Stimulated activated CD8-positive, alpha-beta memory T cell treated with anti-CD3 and anti-CD28 coated beads, Interleukin-4, amount 100 ng/mL, for 24 hours (primary cell): ENCODE measurements at places on chromosomes 4 and X.

DNA sequence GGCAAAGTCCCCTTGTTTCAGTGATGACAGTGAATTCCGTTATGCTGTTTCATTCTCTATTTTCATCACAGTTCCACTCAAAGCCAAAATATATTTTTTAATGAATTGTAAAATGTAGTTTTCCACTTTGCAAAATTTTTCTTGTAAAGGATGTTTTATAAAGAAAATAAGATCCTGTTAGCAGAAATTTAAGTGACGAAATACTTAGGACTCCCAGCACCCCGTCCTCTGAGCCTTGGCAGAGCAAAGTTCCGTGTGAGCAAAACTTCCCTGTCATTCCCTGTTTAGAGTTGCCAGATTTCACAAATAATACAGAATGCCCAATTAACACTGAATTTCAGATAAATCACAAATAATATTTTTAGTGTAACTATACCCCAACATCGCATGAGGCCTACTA lies 81.0 kb upstream of the RBPJ start:
- no peak for DNase-seq

DNA sequence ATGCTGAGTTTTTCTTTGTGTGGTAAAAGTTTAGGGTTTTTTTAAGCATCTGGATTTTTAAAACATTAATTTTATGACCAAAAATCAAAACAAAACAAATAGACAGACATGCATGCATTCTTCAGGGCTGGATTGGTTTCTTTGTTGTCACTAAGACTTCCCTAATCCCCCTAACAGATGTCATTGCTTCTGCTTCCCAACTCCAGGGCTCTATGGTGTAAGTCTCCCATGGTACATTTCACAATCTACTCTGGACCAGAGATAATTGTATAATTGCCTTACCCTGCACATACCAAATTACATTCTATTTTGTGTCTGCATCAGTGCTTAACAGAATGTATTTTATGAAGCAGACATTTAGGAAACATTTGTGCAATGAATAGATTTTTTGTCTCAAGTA lies 529.1 kb upstream of the SMIM31 start:
- DNase-seq: no peak

DNA sequence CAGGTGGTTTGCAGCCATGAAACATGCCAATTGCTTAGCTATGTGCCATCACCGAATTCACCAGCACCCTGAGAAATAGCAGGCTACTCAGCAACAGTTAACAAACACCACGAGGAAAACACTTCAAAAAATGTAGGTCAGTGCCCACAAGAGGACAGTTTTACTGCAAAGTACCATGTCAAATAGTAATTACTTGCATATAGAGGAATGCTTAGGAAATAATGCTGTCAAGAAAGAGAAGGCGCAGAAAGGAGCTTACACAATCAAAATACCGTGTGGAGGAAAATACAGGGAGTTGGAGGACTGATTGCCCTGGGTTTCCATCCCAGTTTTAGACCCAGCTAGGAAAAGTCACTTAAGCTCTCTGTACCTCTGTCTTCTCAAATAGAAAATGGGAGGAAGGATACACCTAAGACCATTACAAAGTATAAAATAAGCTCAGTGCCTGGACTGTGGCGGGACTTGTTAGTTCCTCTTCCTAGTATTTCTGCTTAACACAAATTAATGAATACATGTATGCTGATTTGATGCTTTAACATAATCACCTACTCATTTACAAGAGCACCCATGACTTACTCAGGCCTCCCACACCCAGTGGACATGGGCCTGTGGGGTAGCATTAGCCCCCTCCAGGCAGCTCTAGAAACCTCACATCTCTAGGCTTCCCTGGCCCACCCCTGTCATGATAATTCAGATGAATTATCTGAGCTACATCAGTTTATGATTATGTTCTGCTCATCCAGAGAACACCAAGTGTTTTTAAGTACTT lies 44.5 kb upstream of the IL21 start:
- DNase-seq: no peak

- DNase-seq: no peak
These were observed 20.0 kb upstream of the S100G start for GRCh38 chrX:16629909-16630308.

DNA sequence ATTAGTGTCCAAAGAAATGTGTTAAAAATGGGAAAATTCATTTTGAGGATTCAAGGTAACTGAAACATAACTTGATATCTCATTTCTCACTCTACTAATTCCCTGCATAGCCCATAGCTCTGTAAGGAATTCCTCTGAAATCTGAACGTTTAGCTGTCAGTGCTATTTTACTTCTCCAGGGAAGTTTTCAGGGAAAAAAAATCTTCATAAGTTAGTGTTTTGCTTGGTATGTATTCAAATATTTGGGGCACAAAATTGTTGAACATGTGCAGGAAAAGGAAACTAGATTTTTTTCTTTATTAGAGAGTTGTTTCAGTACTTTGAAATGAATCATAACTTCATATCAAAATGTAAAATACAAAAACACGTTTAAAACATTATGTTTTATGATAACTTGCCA lies 891.4 kb downstream of the CENPC start:
- no peak for DNase-seq

GRCh38 chr4:144646523-144647094 lies 653 bp downstream of the HHIP start:
- DNase-seq: no peak

GRCh38 chrX:24266996-24267395 lies 46.9 kb downstream of the SUPT20HL2 start:
- DNase-seq: no peak

DNA sequence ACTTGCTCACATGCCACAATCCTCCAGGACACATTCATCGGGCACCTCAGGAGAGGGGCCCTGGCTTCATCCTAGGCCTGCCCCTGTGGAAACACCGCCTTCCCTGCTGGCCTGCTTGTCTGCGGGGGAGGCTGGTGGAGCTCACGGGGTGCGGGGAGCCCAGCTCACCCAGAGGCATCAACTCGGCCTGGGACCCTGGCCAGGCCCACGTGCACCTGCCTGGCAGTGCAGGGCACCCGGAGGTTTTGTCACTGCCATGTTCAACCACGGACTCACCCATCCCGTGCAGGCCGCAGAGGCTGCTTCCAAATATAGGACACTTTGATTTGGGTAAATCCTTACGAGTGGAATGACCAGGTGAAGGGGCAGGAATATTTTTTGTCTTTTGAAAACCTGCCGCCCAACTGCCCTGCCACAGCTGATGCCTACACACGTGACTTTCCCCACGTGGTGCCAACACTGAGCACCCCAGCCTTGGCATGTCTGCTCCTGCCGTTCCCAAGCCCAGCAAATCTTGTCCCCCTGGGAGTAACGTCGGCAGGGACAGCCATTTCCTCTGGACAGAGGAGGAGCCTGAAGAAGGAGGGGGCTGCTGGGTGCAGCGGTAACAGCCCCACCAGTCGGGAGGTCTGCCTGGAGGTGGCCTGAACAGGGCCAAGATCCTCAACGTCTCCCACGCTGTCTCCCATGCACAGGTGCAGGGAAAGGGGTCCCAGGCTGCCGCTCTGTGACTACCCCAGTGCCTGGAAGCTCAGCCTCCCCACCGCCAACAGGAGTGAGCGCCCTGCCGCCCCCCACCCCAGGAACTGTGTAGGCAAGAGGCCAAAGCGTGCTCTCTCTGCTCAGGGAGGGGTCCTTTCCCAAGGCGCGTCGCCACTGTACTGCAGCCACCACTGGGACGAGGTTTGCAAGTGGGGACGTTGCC lies 8.5 kb downstream of the MXD4 start:
- no peak for DNase-seq

GRCh38 chrX:114344756-114345349 lies 239.0 kb upstream of the HTR2C start:
- no peak for DNase-seq

DNA sequence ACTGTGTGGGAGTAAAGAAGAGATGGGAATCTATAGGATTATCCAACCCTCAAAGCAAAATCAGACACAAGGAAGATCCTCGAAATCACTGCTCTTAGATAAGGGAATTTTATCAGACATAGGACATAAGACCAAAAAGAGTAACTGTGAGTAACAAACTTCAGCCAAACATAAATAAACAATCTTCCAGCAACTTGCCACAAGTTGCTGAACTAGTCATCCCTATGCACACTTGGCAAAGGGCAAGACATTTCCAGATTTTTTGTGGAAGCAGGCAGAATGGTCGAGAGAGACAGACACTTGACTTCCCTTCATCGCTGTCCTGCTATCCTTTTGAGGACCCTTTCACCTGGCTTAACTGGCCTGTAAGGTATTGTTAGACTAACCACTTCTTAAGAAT lies 89.6 kb downstream of the KCNIP4 start:
- DNase-seq: no peak

DNA sequence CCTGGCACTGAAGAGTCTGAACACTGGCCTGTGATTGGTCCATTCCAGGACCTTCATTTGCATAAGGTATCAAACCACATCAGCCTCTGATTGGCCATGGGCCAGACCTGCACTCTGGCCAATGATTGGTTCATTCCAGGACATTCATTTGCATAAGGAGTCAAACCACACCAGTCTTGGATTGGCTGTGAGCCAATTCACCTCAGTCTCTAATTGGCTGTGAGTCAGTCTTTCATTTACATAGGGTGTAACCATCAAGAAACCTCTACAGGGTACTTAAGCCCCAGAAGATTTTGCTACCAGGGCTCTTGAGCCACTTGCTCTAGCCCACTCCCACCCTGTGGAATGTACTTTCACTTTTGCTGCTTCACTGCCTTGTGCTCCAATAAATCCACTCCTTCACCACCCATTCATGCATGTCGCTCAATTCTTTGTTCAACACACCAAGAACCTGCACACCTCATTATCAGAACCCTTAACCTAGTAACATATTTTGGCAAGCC lies 14.2 kb upstream of the HERC5 start:
- DNase-seq: no peak

GRCh38 chr4:82373486-82373815 lies 340 bp downstream of the HNRNPD start:
- DNase-seq: no peak
